NCI-H524 (cell line): ENCODE measurements at places on chromosomes 1 and 21.

DNA sequence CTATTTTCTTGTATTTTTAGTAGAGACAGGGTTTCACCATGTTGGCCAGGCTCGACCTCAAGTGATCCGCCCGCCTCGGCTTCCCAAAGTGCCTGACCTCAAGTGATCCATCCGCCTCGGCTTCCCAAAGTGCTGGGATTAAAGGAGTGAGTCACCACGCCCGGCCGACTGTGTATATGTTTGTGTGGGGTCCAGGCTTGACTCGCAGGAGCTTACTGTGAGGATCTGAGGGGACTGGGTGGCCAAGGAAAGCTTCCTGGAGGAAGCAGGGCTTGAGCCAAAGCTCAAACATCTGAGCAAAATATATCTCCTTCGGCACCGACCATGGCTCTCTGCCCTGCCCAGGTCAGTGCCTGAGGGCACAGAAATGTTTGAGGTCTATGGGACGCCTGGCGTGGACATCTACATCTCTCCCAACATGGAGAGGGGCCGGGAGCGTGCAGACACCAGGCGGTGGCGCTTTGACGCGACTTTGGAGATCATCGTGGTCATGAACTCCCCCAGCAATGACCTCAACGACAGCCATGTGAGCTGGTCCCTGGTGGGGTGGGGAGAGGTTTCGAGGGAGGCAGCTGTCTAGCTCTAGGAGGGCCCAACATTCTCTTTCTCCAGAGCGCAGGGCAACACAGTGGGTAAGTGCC is 10.5 kb downstream of the PADI3 start:
- DNase-seq: no peak

DNA sequence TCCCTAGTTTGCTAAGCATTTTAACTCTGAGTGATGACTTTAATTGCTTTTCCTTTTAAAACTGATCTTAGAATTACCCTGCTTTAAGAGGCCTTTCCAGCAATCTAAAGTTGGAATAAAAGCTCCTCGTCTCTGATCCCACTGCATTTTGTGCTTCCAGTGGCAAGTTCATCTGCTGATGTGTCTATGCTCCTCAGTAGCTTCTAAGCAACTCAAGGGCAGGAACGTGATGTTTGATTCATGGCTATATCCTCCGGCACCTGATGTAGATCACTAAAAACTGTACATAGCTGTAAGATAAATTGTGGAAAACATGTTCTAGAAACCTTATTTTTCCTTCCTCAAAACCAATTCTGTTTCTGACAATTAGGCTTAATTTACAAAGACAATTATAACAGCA is 12.5 kb downstream of the CYYR1 start:
- DNase-seq: no peak

DNA sequence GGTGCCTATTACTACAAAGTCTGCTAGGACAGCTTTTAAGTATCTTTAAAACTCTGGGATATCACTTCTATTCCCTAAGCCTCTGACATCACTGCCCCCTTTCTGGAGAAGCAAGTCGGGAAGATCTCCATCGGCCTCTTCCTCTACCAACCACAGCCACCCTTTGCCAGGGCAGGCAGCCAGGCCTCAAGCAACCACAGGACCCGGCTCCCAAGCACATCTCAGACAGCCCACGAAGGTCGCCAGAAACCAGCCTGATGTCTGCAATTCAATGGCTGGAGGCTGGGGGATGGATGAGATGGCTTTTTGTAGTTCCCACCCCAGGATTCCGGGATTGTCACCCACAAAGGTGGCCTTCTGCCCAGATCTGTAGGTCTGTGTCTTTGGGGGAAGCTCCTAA is 70.7 kb downstream of the LGR6 start:
- no peak for DNase-seq

DNA sequence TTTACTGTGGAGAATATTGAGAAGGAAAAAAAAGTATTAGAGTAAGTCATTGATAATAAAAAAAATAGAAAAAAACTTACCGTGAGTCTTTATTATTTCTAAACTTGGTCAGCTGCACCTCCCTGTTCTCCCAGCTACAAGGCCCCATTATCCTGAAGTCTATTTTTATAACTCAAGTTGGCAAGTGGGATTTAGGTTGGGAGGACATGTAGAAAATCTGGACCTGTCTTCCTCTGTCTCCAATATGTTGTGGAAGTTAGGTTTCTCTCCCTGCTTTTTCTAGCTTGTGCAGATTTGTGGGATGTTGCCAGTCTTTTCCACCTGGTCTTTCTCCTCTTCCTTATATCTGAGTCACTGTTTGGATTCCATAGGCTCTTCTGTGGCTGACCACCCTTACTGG is 361.4 kb downstream of the HLX start:
- DNase-seq: no peak

DNA sequence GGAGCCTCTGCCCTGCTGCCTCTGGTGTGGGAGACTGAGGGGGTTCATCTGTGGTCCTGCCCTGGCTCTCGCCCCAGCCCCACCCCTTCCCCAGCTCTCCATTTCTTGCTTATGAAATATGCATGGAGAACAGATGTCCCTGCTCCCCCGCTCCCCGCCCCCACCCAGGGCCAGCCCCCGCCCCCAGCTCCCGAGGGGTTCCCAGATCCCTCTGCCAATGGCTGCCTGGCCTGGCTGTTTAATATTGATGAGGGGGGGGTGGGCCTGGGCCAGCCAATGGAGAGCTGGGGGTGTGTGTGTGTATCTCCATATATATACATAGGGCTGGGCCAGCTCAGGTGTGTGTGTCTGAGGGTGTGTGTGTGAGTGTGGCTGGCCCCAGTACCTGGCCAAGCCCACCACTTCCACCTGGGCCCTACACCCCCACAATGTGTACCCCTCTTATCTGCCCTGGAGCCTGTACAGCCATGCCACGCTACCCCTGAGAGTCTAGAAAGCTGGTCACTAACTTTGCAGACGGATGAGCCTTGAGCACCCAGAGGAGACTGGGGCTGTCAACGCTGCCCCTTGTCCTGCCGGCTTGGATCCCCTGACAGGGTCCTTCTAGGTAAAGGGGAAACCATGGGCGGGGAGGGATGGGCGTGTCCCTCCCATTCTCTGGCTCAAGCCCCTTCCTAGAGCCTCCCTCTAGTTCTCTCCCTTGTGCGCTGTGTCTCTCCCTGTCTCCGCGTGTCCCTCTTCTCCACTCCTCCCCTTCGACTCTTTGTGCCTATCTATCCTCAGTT is at the start of gene NHLH1:
Gene NHLH1, plus strand, starts transcription at position 341 of the 785 bp plus-strand sequence. CDS start 3,661 bp downstream, outside the sequence.
- DNase-seq: peak; percentile 91

DNA sequence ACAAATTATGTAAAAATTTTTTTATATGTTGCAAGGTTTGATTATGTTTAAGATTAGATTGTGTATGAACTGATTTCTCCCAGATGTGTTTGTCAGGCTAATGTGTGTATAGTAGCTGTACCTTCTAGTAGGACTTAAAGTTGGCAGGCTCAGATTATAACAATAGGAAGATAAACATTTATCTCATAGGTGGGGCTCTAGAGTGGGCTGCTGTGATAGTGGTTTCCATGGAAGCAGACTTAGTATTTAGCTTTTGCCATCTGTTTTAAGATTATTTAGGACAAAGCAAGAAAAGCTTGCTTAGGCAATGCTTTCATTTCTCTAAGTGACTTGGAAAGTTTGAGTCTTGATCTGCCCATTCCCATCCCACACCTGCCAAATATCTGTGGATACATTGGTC is 187.7 kb upstream of the CACYBP start:
- DNase-seq: peak; percentile 73

DNA sequence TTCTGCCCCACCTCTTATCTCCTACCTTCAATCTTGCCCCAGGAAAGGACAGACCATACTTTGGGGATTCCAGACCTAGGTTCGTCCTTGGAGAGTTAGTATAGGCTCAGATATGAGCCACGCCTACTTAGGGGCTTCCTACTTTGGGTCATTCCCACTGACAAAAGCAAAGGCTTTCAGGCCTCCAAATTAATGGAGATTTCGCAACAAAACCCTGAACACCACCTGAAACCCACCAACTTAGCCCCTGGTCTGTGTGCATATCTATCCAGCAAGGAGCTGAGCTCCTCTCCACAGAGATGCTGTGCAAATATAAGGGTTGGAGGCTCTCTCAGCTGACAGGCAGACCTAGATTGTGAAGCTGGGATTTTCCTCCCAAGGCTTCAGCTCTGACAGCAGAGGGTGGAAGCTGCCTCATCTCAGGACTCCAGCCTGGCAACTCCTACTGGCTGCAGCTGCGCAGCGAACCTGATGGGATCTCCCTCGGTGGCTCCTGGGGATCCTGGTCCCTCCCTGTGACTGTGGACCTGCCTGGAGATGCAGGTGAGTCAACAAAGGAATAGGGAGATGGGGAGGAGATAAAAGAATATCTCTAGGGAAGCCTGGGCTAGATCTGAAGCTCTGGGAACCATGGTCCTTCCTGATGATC is 2.1 kb downstream of the MPL start:
- no peak for DNase-seq

DNA sequence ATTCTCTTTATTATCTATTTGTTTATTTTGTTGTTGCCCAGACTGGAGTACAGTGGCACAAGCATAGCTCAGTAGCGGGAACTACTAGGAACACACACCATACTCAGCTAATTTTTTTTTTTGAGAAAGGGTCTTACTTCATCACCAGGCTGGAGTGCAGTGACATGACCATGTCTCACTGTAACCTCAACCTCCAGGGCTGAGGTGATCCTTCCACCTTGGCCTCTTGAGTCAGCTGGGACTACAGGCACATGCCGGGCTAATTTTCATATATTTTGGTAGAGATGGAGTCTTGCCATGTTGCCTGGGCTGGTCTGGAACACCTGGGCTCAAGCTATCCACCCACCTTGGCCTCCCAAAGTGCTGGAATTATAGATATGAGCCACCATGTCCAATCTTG is 5.3 kb upstream of the TXNIP start:
- no peak for DNase-seq

- DNase-seq: no peak
Observed at GRCh38 chr1:15684042-15684461, at the start of gene PLEKHM2. PLEKHM2 (plus strand) TSS chr1:15684320; CDS start chr1:15684559, 239 bp downstream.

GRCh38 chr1:151841141-151841540 is 1.5 kb upstream of the C2CD4D start:
- peak; percentile 16 for DNase-seq

- DNase-seq: no peak
Observed at GRCh38 chr1:42620307-42620706, 37.9 kb upstream of the PPIH start.

DNA sequence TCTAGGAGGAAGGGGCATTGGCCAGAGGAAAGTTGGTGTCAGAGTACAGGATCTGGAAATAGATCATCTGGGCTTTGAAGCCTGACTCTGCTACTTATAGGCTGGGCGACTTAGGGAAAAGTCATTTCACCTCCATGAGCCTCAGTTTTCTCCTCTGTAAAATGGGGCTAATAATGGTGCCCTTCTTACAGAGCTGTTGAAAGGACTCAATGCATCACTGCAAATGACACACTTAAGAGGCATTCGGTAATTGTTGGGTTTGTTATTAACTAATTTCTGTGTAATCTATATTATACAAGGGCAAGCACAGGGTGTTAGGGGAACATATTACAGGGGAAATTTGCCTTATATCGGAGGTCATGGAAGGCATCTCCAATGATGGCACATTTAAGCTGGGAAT is 96.1 kb downstream of the KAZN start:
- no peak for DNase-seq

DNA sequence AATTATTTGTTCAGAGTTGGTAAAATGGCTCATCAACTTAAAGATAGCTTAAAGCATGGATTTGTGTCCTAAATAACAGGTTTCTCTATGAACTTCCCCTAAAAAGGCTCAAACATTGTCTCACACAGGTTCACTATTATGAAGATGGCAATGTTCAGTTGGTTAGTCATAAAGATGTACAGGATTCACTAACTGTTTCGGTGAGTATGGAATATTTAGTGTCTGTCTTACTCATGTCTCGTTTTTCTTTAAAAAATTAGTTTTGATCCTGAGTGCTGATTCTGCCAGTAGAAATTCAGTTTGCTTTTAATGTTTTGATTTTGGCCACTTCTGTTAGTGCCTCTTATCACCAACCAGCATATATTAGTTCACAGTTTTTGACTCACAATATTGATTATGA is 7.5 kb upstream of the MOV10 start:
- no peak for DNase-seq

GRCh38 chr1:25671929-25672328 is 55.3 kb downstream of the MAN1C1 start:
- DNase-seq: no peak

- DNase-seq: peak; percentile 67
Observed at GRCh38 chr1:151511636-151512215, 539 bp downstream of the CGN start.

- peak; percentile 85 for DNase-seq
Observed at GRCh38 chr21:25689226-25689625, 45.5 kb downstream of the ATP5PF start.

DNA sequence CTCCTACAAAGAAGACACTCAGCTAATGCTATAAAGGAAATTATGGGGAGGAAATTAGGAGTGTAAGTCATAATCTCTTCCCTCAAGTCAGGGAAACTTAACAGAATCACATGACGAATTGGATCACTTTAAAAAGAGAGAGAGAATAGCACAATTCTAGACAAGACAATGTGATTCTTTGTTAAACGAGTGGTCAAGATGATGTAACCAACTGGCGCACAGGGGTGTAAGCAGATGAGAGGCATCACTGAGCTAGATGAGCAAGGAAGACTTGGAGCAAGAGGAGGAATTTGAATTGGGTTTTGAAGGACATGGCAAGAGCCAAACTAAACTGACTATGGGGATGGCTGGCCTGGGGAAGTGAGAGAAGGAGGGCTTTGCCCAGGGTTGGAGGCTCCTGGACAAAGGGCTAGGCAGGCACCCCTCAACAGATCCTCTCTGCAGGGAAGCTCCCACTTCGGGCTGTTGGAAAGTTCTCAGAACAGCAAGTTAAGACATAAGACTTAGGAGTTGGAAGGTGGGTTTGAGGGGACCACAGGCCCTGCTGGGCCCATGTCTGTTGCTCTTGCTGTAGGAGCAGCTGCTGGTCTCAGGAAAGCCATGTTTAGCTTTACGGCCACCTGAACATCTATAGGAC is 123.9 kb upstream of the GRIK3 start:
- no peak for DNase-seq

GRCh38 chr1:22402356-22403053 is 49.1 kb upstream of the ZBTB40 start:
- DNase-seq: peak; percentile 51

DNA sequence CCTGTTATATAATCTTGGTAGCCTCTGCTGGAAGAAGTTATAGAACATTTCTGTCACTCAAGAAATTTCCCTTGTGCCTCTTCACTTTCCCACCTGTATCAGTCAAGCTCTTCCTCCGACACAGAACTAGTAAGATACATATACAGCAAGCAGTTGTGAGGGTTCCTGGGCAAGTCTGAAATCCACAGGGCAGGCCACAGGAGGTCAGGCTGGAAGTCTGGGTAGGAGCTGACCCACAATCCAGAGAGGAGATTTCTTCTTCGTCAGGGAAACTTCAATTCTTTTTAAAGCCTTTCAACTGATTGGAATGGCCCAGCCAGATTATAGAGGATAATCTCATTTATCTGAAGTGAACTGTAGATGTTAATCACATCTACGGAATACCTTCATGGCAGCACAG is 96.4 kb upstream of the FMN2 start:
- no peak for DNase-seq
